ENCODE measurements at places on chromosomes 1 and 21. TPM values are rescaled to one million over a fixed set of nuclear protein-coding genes. Genes with fewer than 3 reads are reported as not detected.

- DNase-seq, result no peak
These were observed 34.8 kb downstream of the CRYAA start for GRCh38 chr21:43203591-43203990.

- peak; percentile 68 for DNase-seq
These were observed 32.3 kb downstream of the SLC66A1 start for GRCh38 chr1:19344372-19344810.

DNA sequence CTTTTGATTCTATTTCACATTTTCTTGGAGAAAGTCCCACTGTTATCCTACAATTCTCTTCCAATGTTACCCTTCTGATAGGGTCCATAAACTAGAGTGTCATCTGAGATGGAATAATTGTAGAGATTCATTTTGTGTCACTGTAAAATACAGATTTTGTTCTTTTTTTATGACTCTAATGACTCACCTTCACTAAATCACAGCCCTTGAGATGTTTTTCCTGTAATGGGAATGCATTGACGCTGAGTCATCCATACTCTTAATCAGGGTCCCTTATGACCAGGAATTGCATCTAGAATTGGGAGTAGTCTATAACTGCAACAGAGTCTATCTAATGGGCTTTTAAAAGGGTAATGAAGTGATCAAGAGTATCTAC, 315.5 kb downstream of the TGFB2 start:
- no peak for DNase-seq

GRCh38 chr21:34724131-34724856, 55.5 kb downstream of the CLIC6 start:
- DNase-seq, result no peak

DNA sequence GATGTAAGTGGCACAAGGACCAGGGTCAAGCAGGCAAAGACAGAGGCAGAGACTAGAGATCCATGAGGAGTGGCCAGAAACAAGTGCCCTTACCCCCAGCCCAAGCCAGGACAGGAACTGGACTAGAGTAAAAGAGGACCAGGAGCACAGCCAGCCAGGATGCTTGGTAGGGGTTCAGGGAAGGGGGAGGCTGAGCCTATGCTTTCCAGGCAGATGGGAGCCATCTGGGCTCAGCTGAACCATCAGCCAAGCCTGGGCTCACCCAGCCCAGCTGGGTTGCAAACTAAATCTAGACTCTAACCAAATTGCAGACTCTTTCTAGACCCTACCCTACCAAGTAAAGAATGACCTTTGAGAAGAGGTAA, 15.2 kb downstream of the PDZK1IP1 start:
- DNase-seq, result no peak

- no peak for DNase-seq
These were observed 113.6 kb upstream of the IGSF21 start for GRCh38 chr1:17994046-17994445.

DNA sequence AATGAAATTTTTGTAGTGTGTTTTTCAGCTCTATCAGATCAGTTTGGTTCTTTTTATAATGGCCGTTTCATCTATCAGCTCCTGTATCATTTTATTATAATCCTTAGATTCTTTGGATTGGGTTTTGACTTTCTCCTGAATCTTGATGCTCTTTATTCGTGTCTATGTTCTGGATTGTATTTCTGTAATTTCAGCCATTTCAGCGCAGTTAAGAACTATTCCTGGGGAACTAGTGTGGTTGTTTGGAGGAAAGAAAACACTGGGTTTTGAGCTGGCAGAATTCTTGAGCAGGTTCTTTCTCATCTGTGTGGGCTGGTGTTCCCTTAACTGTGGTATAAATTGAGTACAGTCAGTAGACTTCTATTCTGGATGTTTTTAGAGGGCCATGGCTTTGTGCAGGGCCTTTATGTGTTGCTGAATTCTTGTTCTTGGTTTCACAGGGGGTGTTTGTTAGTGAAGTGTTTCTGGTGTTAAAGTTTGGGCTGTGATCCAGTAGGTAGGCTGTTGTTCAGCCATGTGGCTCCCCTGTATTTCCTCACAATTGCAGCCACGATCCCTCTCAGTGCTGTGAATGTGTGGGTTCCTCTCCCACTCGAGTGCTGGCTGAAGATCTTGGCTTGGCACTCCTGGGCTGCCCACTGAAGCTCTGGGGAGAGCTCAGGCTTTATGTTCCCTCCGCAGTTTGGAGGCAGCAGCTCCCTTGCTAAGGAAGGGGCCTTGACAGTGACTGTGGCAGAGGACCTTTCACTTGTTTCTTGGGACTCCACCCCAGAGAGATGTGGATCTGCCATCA, 56.0 kb upstream of the CCDC190 start:
- peak; percentile 64 for DNase-seq

DNA sequence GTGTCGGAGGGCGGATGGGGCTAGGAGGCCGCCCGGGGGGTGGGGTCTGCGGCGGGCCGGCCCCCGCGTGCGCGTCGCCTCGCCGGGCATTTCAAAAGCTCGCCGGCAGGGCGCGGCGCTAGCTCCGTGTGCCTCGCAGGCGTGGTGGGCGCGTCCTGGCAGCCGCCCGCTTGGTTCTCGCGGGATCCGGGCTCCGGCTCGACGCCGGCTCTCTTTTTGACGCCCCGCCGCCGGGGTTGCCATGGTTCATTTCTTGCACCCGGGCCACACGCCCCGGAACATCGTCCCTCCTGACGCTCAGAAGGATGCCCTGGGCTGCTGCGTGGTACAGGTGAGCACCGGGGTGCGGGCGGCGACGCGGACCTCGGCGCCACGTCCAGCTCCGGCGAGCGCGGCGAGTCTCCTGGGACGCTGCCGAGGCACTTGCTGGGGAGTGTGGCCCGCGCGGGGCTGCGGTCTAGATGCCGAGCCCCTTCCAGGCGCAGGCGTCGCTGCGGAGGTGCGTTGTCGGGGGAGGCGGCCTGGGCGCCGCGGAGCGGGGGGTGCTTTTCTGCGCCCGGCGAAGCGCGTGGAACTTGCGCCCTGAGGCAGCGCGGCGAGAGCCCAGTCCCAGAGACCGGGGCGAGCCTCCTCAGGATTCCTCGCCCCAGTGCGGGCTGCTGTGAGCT, at the start of gene ZYG11A:
TSS of gene ZYG11A (plus strand) at position 118 of the 668 bp plus-strand sequence. CDS start at position 242, 124 bp downstream.
- DNase-seq, result no peak

- DNase-seq, result no peak
These were observed 287.4 kb upstream of the RUNX1 start for GRCh38 chr21:35336534-35336933.

DNA sequence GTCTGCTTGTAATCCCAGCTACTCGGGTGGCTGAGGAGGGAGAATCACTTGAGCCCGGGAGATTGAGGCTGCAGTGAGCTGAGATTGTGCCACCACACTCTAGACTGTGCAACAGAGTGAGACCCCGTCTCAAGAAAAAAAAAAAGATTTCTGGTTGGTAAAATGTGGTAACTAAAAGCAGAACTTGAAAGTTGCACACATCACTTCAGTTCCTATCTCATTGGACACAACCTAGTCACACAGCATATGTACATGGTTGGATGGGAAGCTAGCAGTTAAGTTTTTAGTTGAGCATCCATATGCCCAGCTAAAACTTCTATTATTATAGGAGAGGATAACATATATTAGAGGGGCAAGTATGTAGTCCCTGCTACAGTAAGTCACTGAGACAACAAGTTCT, 22.1 kb downstream of the BCAS2 start:
- no peak for DNase-seq

DNA sequence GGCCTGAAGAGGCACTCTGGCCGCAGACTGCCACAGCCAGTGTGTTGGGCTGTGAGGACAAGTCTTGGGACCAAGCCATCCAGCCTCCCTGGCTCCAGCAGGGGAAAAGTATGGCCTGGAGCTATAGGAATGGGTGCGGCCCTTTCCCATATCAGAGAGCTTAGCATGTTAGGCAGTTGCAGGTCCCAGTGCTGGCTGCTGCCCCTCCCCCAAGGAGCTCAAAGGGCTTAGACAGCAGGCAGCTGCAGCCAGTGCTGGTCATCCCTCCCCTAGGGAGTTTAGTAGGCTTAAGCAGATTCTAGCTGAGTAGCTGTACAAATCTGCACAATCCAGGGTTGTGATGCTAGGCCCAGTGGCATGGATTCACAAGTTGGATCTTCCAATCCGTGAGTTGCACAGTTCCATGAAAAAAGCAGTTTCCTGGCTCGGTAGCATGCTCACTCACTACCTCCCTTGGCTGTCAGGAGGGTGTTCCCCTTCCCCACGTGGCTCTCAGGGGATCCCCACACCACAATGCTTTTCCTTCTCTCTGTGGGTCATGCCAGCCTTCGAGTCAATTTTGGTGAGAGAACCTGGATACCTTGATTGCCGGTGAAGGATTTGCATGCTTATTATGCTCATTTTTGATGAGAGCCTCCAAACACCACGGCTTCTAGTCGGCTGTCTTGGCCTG, 1490.8 kb downstream of the BRINP3 start:
- DNase-seq, result no peak

- no peak for DNase-seq
These were observed 2.7 kb upstream of the ZNF692 start for GRCh38 chr1:248861616-248862015.

GRCh38 chr1:167617153-167618147, 12.6 kb upstream of the RCSD1 start:
- DNase-seq, result no peak

- DNase-seq, result no peak
These were observed 338.8 kb downstream of the MATN1 start for GRCh38 chr1:30384286-30385245.

DNA sequence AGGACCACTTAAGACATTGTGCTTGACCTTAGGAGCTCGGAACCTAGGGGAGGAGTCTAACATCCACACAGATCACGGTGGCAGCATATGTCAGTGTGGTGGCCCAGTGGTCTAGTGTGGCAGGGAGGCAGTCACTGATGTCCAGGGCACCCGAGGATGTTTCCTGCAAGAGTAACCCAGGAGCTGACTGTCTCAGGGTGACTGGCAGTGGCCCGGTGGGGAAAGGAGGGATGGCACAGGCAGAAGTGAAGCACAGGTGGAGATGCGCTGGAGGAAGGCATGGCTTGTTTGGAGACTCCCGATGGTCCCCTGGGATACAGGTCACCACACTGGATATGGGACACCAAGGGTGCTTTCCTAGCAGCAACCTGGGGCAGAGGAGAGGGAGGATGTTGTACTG, 16.3 kb downstream of the CHIT1 start:
- no peak for DNase-seq

DNA sequence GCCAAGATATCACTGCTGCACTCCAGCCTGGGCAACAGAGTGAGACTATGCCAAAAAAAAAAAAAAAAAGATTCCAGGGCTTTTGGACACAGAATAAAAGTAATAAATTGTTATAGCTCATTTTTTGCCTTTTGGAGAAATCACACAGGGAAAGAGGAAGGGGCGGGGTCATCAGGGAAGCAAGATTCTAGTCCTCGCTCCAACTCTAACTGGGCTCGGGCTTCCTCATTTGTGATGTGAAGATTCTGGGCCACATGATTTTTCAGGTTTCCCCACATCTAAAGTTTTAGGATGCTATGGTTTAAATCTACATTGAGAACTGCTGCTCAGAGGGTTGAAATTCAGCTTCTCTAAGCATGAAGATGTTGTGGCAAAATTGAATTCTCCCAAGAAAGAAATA, 179.3 kb upstream of the PLXNA2 start:
- DNase-seq, result no peak

The WNT9A gene
- 1.2 TPM for total RNA-seq

The RAB25 gene
- 3.3 TPM for total RNA-seq

The ESRRG gene
- 25.4 TPM for total RNA-seq

All from dorsolateral prefrontal cortex (tissue), 122 donors.